ENCODE measurements at places on chromosomes 1 and 21.
A peak's percentile ranks its signal among the peaks of the same experiment; 100 is the strongest.

- no peak overlapping the region for H3K27ac ChIP-seq
- DNase-seq, result no peak
- no peaks in the 10 kb centered on the region for H3K27me3 ChIP-seq
- H3K4me3 ChIP-seq, result no peak overlapping the region
- no peaks in the 10 kb centered on the region for H3K36me3 ChIP-seq
Measured at GRCh38 chr1:168019407-168019806, 82.5 kb upstream of the MPC2 start.

- H3K27ac ChIP-seq, result no peak overlapping the region
- no peaks in the 10 kb centered on the region for H3K4me1 ChIP-seq
- H3K36me3 ChIP-seq, result no peaks in the 10 kb centered on the region
- H3K4me3 ChIP-seq, result no peak overlapping the region
- no peak for DNase-seq
Measured at GRCh38 chr1:13820055-13820454, 120.1 kb downstream of the PRDM2 start.

GRCh38 chr21:26948194-26948593 is 18.7 kb downstream of the ADAMTS5 start:
- H3K4me3 ChIP-seq, result no peak overlapping the region
- H3K27ac ChIP-seq, result no peak overlapping the region
- no peaks in the 10 kb centered on the region for H3K36me3 ChIP-seq

DNA sequence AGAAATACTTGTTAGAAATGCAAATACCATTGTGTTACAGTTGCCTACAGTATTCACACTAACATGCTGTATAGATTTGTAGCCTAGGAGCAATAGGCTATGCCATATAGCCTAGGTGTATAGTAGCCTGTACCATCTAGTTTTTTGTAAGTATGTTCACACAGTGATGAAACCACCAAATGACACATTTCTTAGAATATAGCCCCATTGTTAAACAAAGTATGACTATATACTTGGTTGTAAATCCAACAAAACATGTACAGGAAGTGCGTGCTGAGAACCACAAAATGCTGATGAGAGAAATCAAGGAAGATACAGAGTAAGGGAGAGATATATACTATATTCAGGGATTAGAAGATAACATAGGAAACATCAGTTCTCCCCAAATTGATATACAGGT is 92.2 kb downstream of the POU2F1 start:
- H3K4me1 ChIP-seq, result no peaks in the 10 kb centered on the region
- DNase-seq, result no peak
- no peak overlapping the region for H3K27ac ChIP-seq
- no peaks in the 10 kb centered on the region for H3K27me3 ChIP-seq
- H3K4me3 ChIP-seq, result no peak overlapping the region

DNA sequence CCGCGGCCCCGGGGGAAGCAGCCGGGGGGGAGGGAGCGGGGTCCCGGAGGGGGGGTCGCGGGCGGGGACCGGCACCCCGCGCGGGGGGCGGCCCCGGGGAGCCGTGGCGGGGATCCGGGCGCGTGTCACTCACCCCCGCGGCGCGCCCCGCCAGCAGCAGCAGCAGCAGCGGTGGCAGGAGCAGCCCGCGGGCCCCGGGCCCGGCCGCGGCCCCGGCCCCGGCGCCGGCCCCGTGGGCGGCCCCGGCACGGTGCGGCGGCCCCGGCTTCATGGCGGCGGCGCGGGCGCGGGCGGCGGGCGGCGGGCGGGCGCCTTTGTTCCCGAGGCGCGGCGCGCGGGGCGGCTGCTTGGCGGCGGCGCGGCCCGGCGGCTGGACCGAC is 252 bp downstream of the SDC3 start:
- no peaks in the 10 kb centered on the region for H3K36me3 ChIP-seq
- DNase-seq, result peak; percentile 29
- no peak overlapping the region for H3K27ac ChIP-seq
- H3K4me1 ChIP-seq, result no peaks in the 10 kb centered on the region
- peak overlapping the region; percentile 21 for H3K4me3 ChIP-seq

- DNase-seq, result no peak
- H3K4me3 ChIP-seq, result no peak overlapping the region
- no peak overlapping the region for H3K27ac ChIP-seq
- no peaks in the 10 kb centered on the region for H3K4me1 ChIP-seq
- H3K27me3 ChIP-seq, result no peaks in the 10 kb centered on the region
Measured at GRCh38 chr1:12184008-12184681, 17.4 kb downstream of the TNFRSF1B start.

Data from Caco-2 (cell line).